GDM1 (cell line): ENCODE measurements at places on chromosomes 13 and 19.
A peak's percentile ranks its signal among the peaks of the same experiment; 100 is the strongest.

DNA sequence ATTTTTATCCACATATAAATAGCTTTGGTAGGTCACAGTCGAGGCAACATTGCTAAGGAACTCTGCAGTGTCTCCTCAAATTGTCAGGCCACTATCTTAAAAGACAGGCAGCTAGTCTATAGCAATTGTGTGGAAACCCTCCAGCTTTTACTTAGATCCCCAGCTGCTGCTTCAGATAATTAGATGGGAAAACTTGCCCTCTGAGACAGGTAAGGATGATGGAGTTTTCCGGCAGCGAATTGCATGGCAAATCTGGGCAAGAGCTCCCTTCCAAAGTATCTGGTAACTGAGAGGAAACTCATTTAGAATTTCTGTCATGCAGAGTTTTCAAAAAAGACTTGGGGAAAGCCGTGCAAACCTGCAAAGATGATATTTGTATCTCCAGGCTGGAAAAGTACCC, 886.2 kb downstream of the UQCRFS1 start:
- DNase-seq, result no peak

DNA sequence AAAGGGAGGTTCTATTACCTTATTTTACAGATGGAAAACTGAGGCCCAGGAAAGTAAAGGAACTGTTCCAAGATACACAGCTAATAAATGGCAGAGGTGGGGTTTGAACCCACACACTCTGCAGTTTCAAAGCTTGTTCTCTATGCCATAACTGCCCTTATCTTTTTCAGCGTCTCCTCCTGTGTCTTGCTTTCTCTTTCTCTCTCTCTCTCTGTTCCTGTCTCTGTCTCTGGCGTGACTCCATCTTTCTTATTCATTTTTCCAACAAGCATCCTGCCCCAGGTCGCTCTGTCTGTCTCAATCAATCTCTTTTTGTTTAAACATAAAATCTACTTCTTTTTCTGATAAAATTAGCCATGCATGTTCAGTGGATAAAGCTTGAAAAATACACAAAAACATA, 3.2 kb upstream of the IFNL4 start:
- DNase-seq, result no peak

DNA sequence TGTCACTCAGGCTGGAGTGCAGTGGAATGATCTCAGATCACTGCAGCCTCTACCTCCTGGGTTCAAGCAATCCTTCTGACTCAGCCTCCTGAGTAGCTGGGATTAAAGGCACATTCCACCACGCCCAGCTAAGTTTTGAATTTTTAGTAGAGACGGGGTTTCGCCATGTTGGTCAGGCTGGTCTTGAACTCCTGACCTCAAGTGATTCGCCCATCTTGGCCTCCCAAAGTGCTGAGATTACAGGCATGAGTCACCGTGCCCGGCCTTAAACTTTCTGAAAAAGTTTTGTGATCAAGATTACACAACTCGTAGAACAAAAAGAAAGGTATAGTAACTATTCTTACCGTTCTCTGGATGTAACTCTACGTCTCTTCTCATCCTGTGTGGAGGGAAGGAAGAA, 21.2 kb downstream of the DNMT1 start:
- DNase-seq, result no peak

DNA sequence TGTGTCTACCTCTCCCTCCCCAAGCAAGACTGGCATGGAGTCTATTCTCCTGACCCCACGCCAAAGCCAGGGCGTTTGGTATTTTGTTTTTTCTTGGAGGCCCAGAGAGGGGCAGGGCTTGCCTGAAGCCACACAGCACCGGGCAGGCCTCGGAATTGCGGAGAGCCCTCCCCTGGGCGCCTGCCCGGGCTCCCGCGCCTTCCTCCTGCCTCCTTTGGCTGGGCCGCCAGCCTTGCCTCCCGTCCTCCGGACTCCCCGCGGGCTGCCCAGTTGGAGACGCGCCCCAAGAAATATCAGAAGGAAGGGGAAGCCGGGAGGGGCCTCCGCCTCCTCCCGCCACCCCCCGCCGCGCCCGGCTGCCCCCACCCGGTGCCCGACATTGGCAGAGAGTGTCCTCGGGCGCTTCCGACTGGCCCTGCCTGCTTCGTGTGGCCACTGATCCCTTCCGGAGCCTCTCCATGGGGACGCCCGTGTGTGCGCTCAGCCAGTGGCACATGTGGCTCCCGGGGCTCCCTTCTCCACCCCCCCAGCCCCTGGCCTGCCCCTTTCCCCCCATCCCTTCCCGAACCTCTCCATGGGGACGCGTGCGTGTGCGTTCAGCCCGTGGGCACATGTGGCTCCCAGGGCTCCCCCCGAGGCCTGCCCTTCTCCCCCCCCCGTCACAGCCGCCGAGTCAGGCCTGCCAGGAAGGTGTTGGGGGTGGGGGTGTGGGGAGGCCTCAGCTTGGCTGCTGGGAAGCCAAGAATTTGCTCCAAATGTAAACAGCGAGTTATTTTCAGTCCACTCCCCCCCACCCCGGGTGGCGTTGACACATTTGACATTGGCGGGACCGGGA, 37.3 kb downstream of the NFIC start:
- DNase-seq, result peak; percentile 7

GRCh38 chr13:30331331-30331771, 24.0 kb upstream of the KATNAL1 start:
- DNase-seq, result no peak
